ENCODE measurements at places on chromosomes 7 and 10.

DNA sequence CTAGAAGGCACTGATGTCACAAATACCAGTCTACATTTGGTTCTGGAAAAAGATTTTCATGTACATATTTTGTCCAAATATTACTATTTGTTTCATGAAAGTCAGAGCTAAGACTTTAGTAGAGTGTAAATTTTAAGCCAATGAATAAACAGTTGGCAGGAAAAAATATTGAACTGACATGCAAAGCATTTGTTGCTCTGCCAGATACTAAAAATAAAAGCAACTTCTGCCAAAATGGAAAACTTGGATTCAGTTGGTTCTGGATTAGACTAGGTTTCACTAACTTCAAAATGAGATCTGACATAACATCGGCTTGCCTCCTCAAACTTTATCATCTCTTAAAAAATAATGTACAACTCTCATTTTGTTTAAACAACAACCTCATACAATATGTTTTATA is 34.9 kb downstream of the FAM204A start:
- no peak for DNase-seq

- no peak for DNase-seq
These were observed 83.5 kb downstream of the SPDYE5 start for GRCh38 chr7:75575488-75576121.

GRCh38 chr7:88928276-88928675 is 132.7 kb upstream of the TEX47 start:
- no peak for DNase-seq

DNA sequence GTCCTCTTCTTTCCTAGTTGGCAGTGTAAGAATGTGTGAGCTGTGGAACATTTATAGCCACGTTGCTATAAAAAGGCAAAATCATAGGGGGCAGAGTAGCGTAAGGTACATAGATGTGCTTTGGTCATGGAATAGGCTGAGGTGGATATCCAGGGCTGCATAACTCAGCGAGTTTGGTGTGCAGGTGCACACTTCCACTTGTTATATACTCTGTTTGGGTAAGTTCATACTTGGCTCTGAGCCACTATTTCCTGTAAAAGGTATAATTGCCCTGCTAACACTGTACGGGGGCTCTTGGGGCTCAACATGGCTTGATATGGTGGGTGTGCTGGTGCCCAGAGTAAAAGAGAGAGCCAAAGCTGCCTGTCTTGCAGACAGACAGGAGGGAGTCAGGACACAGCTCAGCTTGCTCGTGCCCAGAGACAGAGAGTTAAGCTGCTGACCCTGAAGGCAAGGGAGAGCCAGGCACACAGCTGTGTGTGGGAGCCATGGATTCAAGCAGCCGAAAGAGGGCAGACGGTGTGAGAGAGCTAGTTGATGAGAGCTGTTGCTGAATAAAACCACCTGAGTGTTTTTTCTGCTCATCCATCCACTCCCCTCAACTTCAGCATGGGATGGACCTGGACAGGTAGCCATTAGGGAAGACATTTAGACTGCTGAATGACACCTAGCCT is 126.7 kb downstream of the DKK1 start:
- no peak for DNase-seq

DNA sequence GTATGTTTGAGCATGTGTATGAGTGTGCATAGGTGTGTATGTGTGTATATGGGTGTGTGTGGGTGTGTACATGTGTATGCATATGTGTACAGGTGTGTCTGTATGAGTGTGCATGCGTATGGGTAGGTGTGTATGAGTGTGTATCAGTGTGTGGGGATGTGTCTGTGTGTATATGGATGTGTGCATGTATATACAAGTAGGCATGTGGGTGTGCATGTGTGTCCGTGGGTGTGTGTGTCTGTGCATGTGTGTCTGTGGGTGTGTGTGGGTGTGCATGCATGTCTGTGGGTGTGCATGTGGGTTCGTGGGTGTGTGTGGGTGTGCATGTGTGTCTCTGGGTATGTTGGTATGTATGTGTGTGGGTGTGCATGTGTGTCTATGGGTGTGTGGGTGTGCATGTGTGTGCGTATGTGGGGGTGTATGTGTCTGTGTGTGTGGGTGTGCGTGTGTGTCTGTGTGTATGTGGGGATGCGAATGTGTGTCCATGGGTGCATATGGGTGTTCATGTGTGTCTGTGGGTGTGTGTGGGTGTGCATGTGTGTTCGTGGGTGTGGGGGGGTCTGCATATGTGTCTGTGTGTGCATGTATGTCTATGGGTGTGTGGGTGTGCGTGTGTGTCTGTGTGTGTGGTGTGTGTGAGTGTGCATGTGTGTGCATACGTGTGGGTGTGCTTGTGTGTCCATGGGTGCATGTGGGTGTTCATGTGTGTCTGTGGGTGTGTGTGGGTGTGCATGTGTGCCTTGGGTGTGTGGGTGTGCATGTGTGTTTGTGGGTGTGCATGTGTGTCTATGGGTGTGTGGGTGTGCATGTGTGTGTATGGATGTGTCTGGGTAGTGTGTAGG is 20.6 kb downstream of the EMX2 start:
- DNase-seq: no peak

DNA sequence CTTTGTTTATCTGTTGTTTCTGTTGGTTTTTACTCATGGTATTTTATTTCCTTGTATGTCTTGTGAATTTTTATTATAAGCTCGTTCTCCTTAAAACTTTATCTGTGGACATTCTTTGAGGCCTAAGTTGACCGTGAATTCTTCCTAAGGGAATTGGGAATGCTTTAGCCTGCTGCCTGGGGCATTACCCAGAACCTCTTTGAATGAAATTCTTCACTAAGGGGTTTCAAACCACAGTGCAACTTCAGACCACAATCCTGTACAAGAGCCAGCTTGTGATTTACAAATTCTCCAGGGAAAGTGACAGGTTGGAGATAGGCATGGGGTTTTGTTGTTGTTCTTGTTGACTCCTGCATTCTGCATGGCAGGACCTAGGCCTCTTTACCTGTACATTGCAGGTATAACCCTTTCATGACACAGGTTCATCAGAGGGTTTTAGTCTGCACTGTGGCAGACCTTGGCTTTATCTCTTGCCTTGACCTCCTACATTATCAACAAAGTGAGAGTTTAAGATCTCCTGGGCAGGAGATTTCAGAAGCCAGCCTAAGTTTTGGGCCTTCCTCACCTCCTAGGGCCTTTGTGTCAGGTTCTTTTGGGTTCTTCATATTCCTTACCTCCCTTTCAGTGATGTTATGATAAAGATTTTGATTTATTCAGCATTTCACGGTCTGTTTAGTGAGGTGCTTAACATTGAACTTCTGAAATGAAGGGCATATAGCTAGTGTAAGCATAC is 70.2 kb downstream of the ABCC2 start:
- no peak for DNase-seq

DNA sequence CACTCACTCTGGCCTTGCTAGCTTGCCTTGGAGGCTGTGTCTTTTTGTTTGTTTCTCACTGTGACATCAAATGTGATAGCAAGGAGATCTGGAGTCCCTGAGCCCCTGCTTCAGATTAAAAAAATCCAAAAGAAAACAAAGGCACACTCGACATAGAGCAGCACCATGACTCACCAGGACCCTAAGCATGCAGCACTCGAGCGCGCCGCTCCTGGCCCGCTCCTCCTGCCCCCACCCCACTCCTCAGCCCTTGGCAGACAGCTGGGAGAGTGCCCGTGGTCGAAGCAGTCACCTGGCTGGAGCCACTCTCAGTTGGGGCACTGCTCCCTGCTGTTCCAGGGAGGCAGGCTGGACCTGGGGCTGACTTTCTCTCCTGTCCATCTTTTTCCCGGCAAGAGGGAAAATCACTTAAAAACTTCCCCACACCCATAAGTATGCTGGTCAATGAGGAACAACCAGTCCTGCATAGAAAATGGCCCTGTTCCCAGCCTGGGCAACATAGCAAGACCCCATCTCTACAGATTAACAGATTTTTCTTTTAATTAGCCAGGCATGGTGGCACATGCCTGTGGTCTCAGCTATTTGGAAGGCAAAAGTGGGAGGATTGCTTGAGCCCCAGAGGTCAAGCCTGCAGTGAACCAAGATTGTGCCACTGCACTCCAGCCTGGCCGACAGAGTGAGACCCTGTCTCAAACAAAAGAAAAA is 128.4 kb downstream of the PAXIP1 start:
- no peak for DNase-seq

- DNase-seq: no peak
These were observed 260.1 kb downstream of the WDR37 start for GRCh38 chr10:1316121-1316808.

DNA sequence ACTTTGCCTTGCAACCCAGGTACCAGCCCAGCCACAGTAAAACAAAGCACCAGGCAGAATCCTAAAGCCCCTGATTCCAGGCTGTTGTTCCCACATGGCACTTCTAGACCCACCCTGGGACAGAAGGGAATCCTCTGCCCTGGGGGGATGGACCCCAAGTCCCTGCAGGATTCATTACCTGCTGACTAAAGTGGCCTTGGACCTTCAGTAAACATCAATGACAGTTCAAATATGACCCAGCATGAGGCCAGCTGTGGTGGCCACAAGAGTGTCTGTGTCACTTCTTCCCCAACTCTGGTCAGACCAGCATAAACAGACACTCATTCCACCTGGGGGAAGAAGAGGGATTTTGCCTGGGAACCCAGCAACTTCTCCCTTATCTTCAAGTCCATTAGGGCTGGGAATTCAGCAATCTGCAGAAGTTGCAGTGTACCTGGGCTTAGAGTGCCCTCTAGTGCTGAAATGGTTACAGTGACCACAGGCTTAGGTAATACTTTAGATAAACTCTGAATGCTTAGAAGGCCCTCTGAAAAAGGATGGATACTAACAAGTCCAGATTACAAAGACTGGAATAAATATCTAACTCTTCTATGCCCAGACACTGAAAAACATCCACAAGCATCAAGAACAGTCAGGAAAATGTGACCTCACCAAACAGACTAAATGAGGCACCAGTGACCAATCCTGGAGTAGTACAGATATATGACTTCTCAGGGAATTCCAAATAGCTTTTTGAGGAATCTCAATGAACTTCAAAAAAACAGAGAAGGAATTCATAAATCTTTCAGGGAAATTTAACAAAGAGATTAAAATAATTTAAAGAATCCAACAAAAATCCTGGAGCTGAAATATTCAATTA is 108.5 kb upstream of the TMEM168 start:
- peak; percentile 53 for DNase-seq

GRCh38 chr7:149569025-149569725 is 71.6 kb upstream of the ZNF746 start:
- no peak for DNase-seq

DNA sequence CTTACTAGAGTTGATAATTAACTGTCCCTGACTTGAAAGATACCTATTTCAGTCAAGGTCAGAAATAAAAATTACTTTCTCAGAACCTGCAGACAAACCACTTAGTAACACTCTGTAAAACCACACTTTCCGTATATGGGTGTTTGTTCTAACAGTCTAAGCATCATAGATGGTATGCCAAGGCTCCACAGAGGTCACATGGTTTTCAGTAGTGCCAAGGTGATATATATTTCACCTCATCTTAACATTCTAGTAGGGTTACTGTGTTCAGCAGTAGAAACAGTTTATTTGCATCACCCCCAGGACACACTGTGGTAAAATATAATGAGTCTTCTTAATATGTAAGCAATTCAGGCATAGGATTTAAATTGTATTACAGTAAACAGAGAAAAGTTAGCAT is 61.5 kb downstream of the KCND2 start:
- no peak for DNase-seq

- DNase-seq: no peak
These were observed 1055.9 kb downstream of the KCNMA1 start for GRCh38 chr10:76581506-76582256.

DNA sequence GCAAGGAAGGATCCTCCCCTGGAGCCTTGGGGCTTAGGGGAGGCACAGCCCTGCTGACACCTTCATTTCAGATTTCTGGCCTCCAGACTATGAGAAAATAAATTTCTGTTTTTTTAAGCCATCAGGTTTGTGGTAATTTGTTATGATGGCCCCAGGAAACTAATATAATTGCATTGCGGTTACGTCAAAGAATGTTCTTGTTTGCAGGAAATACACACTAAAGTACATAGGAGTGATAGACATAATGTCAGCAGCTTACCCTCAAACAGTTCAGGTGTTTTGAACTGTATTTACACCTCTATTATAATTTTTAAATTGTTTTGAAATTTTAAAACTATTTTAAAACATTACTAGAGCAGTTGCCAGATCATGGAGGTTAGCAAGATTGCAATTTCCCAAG is 12.6 kb upstream of the FHIP2A start:
- DNase-seq: no peak

- no peak for DNase-seq
These were observed 160.7 kb upstream of the FEZF1 start for GRCh38 chr7:122465296-122465695.

GRCh38 chr7:77315182-77315591 is 101.0 kb downstream of the GSAP start:
- DNase-seq: no peak

DNA sequence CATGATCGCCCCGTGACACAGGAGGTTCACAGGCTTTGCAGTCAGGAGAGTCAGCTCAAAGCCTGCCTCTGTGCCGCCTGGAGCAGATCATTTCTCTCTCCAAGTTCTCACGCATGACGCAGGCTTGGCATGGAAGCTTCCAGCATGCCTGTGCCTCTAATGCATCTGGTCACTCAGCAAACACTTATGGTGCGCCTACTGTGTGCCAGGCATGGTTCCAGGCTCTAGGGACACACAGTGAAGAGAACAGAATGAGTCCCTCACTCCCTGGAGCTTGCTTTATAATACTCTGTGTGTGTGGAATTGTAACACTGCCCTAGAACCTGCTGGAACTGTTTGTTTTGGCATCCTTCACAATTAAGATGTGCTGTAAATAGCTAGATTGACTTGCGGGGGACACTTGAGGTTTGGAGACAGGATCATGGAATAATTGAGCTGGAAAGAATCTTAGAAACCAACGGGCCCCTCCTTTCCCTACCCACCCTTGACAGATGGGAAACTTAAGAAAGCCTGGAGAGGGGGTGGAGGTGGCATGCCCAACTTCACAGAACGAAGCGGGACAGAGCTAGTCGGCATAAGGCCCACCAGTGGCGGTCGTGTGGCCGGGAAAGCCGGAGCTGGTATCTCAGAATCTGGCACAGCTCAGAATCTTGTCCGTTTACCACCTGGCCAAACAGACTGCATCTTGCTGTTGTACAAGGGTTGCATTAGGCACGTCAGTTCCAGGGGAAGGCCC is 4.6 kb upstream of the MYH16 start:
- no peak for DNase-seq

GRCh38 chr7:46169384-46169755 is 248.3 kb upstream of the IGFBP3 start:
- DNase-seq: no peak

- DNase-seq: peak; percentile 73
These were observed 6.9 kb upstream of the SH2B2 start for GRCh38 chr7:102279537-102280400.

DNA sequence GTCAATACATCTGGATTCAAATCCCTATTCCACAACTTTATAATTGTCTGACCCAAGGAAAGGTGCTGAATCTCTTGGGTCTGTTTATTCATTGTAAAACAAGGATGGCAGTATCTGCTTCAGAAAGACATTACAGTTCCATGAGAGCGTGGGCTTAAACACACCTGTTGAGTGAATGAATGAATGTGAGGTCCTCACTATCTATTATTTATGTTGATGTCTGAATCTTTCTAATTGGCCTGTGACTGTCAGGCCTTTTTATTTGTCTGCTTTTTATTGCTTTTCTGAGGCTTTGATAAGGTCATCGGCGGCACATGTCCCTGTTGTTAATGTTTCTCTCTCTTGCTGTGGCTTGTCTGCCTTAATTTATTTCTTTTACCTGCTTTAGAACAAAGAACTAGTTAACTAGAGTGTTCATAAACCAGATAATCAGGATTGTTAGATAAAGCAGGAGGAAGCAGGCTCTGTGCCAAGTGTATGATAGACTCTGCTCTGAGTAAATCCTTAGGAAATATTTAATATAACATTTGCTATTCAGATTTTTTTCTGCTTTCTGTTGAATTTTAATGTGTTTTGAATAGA is 42.3 kb upstream of the CYCS start:
- DNase-seq: no peak

- no peak for DNase-seq
These were observed 83.7 kb downstream of the PRLHR start for GRCh38 chr10:118511711-118512110.

Data from activated T-cell treated with anti-CD3 and anti-CD28 coated beads, Interleukin-2, amount 50 U/mL, for 48 hours (primary cell).